ENCODE measurements at places on chromosomes 5 and 9.
A peak's percentile ranks its signal among the peaks of the same experiment; 100 is the strongest.

DNA sequence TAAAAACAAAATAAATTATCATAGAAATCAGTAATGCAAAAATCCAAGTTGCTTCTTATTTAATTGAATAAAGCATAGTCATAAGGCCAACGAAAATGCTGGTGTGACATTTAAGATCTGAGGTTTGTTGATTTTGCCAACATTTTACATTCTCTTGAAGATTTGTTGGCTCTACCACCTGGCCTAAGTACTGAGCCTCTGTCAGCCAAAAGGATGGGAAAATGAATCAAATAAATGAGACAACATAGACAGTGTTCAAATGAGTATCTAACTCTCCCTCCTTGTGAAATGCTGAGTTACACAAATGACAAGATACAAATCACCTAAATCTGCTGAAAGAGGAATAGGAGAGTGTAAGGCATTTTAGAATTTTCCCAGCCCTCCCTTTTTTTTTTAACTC, 575.0 kb downstream of the CDH12 start:
- DNase-seq: no peak

GRCh38 chr5:157511651-157512644, 51.9 kb downstream of the NIPAL4 start:
- DNase-seq: peak; percentile 99

- DNase-seq: peak; percentile 91
Measured at GRCh38 chr5:10452768-10453331, 11.2 kb downstream of the ROPN1L start.

DNA sequence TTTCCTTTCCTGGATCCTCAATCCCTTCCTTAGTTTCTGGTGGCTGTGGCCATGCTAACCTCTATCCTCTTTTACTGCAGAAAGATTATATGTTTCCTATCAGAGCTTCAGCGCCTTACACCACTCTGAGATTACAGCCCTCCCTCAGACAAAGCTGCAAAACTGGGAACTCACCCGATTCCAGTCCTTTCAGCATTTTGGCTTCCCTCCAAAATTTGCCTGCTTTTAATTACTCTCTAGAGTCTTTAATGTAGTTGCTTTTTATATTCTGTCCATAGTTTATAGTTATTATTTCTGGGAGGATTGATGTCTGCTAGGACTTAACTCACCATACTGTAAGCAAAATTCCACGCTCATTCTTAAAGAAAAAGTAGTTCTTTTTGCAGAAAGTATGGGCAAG, 110.2 kb downstream of the NSG2 start:
- peak; percentile 36 for DNase-seq

GRCh38 chr5:61076626-61077025, 85.6 kb downstream of the SMIM15 start:
- no peak for DNase-seq

DNA sequence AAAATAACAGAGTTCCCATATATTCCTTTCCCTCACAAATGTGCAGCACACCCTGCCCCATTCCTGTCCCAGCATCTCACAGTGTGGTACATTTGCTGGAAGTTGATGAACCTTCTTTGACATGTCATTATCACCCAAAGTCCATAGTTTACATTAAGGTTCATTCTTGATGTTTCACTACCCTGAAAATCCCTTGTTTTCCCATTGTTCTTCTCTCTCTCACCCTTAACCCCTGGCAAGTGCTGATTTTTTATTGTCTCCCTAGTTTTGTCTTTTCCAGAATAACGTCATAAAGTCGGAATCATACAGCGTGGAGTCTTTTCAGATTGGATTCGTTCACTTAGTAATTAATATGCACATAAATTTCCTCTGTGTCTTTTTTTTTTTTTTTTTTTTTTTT, 48.1 kb downstream of the SPIN1 start:
- no peak for DNase-seq

DNA sequence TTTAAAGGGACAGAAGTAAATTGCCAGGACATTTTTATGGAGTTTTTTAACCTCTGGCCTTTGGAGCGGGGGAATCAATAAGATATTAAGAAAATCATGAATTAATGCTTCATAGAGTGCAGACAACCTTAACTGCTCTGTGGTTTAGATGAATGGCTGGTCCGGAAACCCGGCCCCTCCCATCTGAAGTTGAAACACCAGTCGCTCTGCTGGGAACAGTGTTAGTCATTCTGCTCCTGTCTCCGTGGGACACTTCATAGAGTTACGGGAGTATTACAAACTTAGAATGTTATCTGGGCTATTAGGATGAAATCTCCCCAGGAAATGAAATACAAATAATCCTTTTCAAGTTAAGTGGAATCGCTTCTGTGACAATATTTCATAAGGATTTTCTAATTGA, 110.1 kb upstream of the IRX2 start:
- DNase-seq: no peak

GRCh38 chr5:15703901-15704300, 203.9 kb downstream of the FBXL7 start:
- peak; percentile 53 for DNase-seq

- DNase-seq: no peak
Measured at GRCh38 chr5:100772548-100772947, 130.5 kb downstream of the ST8SIA4 start.

DNA sequence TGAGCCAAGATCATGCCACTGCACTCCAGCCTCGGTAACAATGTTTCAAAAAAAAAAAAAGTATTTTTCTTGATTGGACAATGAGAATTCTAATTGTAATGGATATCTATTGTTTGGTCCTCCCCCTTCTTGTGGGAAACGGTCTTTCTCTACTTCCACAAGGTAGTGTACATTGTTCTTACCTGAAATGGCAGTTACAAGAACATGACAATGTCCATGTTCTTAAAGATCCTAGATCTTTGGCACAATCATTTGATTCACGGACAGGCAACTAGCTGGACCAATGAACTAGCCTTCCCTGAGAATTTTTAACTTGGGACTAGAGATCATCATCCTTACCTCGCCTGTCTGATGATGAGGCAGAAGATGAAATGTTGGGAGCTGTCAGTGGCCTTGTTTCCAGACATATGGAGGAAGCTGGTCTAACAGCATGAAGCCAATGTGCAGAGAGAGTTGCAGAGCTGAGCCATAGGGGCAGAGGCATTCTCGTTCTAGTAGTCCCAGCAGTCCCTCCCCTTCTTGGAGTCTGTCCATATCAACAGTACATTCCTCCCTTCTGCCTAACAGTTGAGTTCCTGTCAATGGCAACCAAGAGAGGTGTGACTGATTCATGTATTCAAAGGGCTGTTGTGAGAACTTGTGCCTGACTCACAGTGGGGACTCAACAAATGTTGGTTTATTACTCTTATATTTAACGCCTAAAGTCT, 2.1 kb upstream of the MARCHF6 start:
- peak; percentile 89 for DNase-seq

GRCh38 chr5:144086295-144086694, 84.2 kb downstream of the YIPF5 start:
- no peak for DNase-seq

GRCh38 chr5:103243665-103244064, 14.9 kb upstream of the MACIR start:
- peak; percentile 22 for DNase-seq

DNA sequence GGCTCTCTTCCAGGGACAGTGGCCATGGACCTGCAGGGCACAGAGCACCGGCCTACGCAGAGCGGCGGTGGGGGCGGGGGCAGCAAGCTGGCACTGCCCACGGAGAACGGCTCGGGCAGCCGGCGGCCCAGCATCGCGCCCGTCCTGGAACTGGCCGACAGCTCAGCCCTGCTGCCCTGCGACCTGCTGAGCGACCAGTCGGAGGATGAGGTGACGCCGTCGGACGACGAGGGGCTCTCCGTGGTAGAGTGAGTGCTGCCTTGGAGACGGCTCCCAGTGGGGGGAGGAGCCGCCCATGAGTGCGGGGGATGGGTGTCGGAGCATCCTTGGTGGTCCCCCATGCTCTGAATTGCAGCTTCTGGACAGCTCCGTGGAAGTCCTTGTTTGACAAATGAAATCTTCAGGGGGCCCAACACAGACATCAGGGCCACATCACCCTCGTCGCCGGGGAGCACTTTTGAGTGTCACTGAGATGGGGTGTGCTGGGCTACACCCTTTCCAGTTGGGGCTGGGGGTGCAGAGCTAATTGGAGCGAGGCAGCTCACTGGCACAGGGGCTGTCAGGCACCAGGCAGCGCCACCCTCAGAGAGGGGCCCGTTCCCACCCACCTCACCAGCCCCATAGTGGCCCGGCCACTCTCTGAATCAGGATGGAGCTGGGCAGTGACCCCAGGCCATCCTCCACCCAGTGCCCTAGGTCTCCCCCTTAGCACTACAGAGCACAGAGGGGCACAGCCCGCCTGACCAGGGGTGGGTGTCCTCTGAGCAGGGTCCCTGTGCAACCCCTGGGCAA, 70.9 kb downstream of the KCNT1 start:
- DNase-seq: no peak

All from EH (cell line).